Fibroblast of upper back skin (primary cell): ENCODE measurements at places on chromosomes 2 and 18.

DNA sequence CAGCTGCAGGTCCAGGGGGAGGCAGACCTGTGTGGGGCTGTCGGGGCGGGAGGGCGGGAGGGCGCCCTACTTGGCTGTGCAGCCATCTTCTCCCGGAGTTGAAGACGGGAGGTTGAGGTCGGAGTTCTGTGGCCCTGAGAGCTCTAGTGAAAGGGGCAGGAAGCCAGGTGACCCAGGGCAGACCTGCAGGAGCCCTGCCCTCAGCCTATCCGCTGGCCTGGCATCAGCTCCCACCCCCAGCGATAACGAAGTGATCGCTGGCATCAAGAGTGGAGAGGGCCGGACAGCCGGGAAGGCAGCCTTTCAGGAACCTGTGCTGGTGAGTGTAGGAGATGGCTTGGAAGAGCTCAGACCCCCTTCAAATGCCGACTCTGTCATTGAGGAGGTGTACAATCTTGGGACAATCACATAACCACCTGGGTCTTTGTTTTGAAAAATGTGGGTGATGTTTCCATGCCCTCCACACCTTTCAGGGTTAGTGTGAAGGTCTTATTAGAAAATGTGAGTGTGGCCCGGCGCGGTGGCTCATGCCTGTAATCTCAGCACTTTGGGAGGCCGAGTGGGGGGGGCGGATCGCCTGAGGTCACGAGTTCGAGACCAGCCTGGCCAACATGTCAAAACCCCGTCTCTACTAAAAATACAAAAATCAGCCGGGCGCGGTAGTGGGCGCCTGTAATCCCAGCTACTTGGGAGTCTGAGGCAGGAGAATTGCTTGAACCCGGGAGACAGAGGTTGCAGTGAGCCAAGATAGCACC lies 1.3 kb downstream of the ARHGEF4 start:
- DNase-seq = no peak

GRCh38 chr18:77557046-77557587 lies 307.5 kb downstream of the GALR1 start:
- DNase-seq = peak; percentile 1

GRCh38 chr2:230908595-230909191 lies 16.3 kb downstream of the GPR55 start:
- DNase-seq = peak; percentile 37

DNA sequence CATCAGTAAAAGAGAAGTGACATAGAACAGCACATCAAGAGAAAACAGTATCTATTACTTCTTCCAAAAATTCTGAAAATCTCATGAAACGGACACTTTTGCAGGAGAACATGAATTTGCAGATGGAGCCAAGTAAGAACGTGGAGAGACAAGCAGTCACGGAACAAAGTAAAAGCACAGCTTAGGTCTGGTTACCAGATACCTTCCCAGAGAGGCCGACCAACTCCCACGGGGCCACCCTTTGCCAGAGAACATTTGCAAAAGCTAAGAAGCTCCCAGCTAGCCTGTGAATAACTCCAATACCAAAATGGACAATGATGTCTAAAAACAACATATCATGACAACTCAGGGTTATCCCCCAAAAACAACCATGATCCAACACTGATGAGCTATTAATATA lies 38.9 kb downstream of the THAP4 start:
- DNase-seq = no peak
